T-helper 2 cell (primary cell): ENCODE measurements at places on chromosomes 13 and 19.

GRCh38 chr19:10719466-10719961, 1.6 kb downstream of the DNM2 start:
- peak; percentile 35 for DNase-seq

DNA sequence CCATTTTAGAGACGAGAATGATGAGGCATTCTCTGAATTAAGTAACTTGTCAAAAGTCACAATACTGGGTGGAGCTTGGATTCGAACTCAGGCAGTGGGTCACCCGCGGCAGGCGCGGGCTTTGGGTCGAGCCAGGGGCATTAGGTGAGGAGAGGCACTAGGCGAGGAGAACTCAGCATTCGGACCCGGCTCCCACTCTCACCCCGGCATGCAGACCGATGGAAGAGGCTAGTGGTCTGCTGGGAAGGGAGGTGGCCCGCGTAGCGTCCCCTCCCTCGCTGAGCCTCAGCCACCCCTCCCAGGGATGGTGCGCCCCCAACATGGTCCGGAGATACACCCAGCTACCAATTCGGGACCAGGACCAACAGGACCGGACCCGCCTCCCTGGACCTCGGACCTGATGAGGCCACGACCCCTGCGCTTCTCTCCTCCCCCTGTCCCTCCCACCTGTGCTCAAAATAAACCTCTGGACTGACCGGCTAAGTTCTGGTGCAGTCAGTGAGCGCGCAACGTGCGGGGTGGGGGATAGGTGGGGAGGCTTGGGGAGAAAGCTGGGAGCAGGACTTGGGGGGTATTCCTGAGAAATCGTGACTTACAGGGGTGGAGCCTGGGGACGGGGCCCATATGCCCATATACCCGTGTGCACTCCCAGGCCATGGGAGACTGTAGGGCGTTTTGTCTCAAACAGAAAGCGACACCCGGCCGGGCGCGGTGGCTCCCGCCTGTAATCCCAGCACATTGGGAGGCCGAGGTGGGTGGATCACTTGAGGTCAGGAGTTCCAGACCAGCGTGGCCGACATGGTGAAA, 1.3 kb upstream of the SNAPC2 start:
- no peak for DNase-seq

DNA sequence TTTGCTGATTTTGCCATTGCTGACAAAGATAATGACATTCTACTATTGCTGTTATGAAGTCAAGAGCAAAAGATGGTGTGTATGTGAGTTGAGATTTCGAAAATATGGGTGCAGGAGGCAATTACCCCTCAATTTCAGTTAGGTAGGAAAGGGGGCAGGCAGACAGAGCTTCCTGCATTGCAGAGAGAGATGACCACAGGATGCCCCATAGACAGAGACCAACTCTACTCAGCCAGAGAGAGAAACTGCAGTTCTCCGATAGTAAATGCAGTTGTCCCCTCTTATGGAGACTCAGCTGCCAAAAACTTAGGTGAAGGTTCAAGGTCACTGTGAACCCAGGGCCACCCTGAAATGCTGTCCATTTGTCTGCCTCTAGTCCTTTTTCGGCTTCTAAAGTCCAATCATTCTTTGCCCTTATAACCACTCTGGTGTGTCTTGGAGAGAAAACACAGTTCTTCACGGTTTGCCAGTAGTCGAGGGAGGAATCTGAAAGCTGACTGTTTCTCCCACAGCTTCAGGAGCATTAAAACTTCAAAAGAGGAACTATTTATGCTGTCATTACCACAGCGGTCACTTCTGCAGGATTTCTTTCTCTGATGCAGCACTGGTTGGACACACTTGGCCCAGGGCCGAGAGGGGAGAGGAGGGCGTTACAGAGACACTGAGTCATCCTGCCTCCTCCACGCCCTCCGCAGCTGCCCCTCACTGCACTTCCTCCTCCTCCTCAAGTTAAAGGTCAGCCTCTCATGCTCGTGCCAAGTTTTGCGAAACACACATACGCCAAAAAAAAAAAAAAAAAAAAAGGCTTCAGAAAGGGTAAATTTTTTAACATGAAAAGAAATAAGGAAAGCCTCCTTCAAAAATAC, 264.3 kb downstream of the FOXO1 start:
- DNase-seq, result no peak

DNA sequence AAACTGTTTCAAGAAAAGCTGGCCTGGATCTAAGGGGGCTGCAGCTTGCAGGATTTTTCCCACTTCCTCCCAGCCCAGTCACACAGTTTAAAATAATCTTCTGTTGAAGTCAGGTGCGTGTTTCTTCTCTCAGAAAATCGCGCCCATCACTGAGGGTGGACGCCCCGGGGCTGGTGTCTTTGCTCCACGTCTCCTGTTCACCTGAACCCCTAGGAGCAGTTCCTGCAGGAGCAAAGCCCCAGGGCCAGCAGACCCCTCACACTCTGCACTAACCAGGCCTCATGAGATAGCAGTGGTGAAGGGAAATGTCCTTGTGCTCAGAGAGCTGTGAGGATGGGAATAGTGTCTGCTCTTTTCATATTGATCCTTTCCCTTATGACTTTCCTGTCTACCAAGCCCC, 920 bp upstream of the SIGLEC7 start:
- no peak for DNase-seq

DNA sequence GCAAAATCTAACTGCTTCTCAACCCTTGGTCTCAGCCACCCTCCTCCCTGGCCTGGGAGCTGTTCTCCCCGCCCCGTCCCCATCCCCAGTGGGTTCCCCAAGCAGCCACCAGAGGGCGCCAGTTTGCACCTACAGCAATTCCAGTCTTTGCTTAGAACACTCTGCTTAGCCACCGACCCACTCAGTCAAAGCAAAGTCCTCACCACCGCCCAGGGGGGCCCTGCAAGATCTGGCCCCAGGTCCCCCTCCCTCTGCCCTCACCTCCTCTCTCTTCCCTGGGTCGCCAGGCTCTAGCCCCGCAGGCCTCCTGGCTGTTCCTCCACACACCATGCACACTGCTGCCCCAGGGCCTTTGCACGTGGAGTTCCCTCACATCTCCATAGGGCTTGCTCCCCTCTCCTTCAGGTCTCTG, 12.4 kb downstream of the TMEM143 start:
- DNase-seq, result peak; percentile 36

DNA sequence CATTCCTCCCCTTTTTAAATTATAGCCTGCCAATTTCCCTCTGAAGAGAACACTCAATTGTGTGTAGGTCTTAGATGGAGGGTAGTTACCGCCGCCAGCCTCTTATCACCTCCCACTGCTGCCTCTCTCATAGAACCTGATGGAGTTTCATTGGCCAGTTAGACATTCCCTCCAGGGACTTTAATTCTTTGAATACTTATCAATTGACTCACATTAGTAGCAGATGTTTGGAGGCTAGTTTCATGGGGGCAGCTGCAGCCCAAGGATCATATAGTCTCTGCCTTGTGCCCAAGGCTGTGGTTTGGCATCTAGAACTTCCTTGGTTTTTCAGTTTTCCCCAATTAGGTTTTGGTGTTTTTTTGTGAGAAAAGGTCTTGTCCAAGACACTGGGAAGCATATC, 318.9 kb upstream of the HTR2A start:
- no peak for DNase-seq

- DNase-seq, result peak; percentile 86
These were observed 14.9 kb downstream of the MAP2K2 start for GRCh38 chr19:4108767-4109625.

- DNase-seq, result no peak
These were observed 82.8 kb downstream of the SIPA1L3 start for GRCh38 chr19:37989855-37990254.
